Putamen (tissue), 1 donor: ENCODE measurements at places on chromosomes 2 and 18.

DNA sequence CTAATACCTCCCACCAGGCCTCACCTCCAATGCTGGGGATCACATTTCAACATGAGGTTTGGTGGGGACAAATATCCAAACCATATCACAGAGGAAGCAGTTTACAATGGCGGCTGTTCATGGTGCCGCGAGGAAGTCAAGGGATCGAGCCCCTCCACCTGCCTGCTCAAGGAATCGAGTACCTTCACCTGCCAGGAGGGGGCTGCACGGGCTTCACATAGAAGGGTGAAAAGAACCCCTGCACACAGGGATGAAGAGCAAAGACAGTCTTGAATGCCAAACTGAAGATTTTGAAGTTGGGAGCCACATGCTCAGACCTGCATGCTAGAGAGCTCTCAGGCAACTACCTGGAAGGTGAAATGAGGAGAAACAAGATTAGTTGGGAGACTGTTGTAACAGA lies 110.3 kb downstream of the KCNF1 start:
- no peak for DNase-seq

GRCh38 chr18:44047585-44047984 lies 633.1 kb upstream of the SETBP1 start:
- DNase-seq = no peak

- DNase-seq = no peak
Observed at GRCh38 chr2:130877258-130877657, 40.5 kb downstream of the ARHGEF4 start.

- no peak for DNase-seq
Observed at GRCh38 chr18:41268271-41268670, 686.8 kb upstream of the PIK3C3 start.

DNA sequence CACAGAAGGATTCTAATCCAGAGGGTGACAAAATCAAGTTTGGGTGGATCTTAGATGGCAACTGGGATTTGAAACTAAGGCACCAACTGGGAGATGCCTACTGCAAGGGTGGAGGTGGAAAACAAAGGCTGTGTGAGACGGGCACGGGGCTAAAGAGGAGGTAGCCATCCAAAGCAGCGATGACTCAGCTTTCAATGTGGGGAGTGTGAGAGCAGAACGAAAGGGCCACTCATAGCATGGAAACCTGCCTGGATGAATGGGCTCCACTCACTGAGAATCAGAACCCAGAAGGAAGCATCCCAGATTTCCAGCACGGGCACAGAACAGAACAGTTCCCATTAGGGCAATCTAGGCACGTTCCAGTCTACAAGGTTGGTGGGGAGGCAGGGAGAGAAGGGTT lies 159.5 kb downstream of the COL4A4 start:
- no peak for DNase-seq
